Activated B cell treated with CpG ODN at 0.5 μM for 24 hours (primary cell): ENCODE measurements at places on chromosomes 11 and 22. TPM values are rescaled to one million over a fixed set of nuclear protein-coding genes. Genes with fewer than 3 reads are reported as not detected.

DNA sequence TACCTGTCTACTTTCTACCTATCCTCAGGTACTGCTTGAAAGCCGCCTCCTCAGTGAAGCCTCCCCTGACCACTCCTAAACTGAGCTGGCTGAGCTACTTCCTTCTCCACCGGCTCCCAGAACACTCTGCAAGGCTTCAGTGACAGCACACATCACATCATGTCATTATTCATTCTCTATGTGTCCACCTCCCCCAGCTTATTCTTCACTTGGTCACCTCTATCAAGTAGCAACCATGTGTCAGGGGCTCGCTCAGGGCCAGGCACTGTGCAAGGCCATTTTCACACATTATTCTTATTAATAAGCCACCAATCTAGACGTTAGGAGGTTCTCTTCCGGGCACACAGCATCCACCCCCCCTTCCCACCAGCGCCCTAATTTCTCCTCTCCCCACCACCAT, 3.7 kb upstream of the ELFN2 start:
- DNase-seq, result no peak

DNA sequence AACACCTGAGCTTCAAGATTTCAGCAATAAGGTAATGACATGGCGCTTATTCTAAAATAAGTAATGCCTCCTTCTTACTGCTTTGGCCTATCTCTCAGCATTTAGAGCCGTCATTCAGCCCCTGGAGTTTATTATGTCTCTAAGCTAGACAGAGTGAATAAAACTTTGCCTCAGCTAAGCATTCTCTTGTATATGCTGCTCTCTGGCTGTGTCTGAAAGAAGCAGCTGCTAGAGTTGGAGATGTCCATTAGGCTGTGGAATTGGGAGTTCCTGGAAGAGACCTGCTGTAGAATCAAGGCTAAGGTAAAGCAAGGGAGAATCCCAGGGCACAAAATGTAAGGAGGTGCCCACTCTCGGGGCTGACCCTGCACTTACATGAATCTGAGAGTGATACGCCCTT, 35.5 kb upstream of the TTC12 start:
- no peak for DNase-seq

ADORA2A gene
- total RNA-seq, result 35.7 and 35.8 TPM in 2 replicates

DNA sequence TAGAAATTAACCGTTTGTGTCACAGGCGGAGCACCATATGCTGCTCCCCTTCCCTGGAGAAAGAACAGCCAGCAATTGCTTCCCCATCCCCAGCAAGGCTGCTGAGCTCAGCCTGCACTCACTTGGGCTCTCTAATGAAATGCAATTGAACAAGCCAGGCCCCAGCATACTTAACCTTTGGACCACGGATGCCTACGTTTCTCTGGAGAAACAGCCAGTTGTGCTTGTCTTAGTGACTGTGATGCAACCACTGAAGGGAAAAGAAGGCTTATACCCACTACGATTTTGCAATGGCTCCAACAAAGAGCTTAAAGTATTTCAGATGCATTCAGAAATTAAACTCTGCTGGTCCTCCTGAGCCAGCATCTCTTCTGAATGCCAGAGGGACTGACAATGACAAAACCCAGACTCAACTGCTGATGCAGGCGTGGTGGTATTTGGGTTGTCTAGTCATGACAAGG, 51.3 kb upstream of the SESN3 start:
- no peak for DNase-seq

MMP10 gene
- not detected in 2 replicates for total RNA-seq

DNA sequence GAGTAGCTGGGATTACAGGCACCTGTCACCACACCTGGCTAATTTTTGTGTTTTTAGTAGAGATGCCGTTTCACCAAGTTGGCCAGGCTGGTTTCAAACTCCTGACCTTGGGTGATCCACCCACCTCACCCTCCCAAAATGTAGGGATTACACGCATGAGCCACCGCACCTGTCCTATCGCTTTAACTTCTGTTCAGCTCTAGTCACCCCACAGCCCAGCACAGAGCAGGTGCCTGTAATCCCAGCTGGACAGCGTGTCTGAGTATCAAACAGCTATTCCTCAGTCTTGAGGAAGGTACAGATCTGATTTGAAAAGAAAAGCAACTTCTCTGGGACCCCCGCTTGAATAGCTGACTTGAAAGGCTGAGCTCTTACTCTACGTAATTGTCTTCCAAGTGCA, 149.1 kb downstream of the CTTN start:
- no peak for DNase-seq

DNA sequence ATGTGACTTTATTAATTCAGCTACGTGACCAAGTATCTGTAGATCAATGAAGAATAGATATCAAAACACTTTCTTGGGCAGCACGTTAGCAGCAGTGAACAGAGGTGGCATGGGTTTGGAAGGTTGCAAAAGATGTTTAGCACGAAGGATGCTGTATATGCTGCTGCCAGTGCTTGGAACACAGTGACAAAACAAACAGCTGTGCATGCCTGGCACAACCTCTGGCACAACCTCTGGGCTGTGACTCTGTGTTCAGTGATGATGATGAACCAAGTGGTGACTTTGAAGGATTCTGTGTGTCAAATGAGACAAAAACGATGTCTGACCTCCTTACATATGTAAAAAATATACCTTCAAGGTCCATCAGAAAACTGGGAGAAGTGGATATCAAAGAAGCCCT, 104.7 kb downstream of the TBC1D22A start:
- DNase-seq, result no peak

MTA2 gene
- 170 and 175 TPM in 2 replicates for total RNA-seq

GRCh38 chr11:87398931-87399330, 361.2 kb downstream of the TMEM135 start:
- DNase-seq, result no peak

- no peak for DNase-seq
Observed at GRCh38 chr11:95182397-95182796, 48.6 kb downstream of the SESN3 start.

CABP7 gene
- total RNA-seq, result 0.07 TPM in 1 of 2 replicates, not detected in the other

TYR gene
- total RNA-seq, result not detected in 2 replicates

PYGM gene
- 3.2 and 4.8 TPM in 2 replicates for total RNA-seq

DNA sequence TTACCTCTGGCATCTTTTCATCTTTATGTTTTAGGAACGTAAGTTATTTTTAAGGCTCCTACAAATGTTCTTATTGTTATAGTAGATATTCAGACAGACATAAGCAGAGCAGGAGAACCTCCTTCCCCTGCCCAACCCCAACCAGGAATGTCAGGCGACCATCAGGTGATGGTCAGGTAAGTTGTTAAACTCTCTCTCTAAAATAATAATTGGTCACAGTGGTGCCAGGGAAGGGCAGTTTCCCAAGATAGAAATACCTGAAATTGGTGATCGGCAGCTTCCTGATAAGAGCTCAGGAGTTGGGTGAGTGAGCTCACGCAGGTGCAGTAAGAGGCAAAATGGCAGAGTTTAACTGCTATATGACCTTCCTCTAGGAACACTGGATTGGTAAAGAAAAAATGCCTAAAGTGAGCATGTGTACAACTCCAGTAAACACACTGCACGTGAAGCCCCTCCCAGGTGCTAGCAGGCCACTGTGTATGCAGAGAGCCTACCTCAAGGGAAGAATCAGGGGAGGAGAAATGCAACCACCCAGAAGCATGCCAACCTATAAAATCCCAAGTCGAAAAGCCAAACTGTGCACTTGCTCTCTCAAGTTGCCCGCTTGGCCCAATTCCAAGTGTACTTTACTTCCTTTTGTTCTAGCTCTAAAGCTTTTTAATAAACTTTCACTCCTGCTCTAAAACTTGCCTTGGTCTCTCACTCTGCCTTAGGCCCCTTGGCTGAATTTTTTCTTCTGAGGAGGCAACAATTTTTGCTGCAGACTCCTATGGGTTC, 273.9 kb downstream of the SBF2 start:
- no peak for DNase-seq

- DNase-seq, result peak; percentile 34
Observed at GRCh38 chr22:25110846-25111578, 88.6 kb upstream of the CRYBB3 start.

OR5T3 gene
- total RNA-seq, result not detected in 2 replicates

GRCh38 chr11:34650528-34650927, 29.6 kb downstream of the EHF start:
- no peak for DNase-seq

TMEM191B gene
- total RNA-seq, result 2.5 and 3.0 TPM in 2 replicates

GRCh38 chr11:43790444-43790794, 90.2 kb upstream of the ALKBH3 start:
- DNase-seq, result no peak

DNA sequence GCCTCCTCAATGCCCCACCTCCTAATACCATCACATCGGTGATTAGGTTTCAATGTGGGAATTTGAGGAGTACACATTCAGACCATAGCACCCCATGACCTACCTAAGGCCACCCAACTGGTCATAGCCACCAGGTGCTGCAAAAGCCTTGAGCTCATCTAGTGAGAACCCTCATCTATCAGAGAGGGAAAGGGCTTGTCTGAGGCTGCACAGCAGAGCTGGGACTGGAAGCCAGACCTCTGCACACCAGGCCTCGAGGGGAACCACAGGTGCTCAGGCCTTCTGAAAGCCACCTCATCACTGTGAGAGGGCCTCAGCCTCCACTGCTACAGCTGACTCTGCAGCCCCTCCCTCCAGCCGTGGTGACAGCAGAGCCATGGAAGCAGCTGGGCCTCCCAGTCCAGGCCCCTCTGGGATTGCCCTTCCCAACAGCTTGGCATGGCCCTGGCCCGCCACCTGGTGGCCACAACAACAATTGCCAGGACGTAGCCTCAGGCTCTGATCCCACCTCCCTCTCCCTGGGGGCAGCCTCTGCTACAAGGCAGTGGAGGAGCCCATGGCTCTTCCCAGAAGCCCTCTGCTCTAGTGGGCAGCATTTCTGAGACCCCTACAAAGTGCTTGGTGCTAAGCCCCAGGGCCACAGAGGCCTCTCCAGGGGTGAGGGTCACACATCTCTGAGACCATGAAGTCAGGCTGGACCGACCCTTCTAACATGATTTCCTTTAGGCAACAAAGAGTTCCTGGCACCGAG, 41.0 kb upstream of the PRDM11 start:
- peak; percentile 63 for DNase-seq

- DNase-seq, result no peak
Observed at GRCh38 chr11:126523441-126524205, 168.1 kb downstream of the ST3GAL4 start.

DNA sequence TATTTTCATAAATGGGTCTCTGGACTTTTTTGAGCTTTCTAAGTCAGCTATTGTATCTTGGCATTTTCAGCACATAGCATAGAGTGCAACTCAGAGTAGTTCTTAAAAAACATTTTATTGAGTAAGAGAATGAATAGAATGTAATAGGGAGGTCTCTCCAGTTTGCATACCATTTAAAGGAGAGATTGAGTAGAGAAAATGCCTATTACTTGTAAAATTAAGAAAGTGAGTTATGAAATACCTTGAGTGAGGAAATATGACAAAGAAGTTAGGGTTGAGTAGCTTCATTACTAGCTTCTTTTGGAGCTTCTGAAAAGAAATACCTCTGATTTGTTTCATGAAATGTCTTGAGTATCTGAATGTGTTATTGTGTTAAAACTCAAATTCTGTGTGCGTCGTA, 140.0 kb downstream of the AASDHPPT start:
- no peak for DNase-seq

DNA sequence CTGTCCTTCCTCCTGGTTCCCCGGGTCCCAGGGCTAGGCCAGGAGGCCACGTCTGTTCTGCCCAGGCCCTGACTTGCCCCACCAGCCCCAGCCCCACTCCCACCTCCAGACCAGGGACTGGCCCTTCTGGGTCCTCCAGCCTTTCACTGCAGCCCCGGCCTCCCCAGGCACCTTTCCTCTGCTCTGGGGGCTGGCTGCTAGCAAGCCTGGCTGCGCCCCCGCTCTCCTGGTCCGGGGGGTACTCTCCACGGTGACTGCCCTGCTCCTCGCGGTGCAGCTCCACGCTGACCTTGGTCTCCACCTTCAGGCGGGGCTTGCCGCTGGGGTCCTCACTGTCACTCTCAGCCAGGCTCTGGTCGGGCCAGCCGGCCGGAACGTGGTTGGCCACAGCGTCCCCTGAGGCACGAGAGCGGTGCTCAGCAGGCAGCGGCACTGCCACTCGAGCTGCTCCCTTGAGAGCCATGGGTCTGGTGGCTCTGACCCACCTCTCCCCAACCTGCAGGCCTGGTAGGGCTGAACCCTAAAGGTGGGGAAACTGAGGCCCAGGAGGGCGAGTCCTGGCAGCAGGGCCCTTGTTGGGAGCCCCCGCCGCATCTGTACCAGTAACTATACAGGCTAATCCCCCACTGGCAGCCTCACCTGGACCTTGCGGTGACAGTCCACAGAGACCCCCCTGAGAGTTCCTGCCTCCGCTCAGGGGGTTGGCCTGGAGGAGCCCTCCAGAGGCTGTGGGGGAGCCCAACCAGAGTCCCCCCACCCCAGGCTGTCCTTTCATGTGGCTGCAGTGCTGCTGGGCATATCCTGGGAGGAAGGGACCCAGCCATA, 29.0 kb downstream of the TRMU start:
- DNase-seq, result no peak

CD81 gene
- 130 and 132 TPM in 2 replicates for total RNA-seq

OAF gene
- total RNA-seq, result 0.78 and 0.98 TPM in 2 replicates

- DNase-seq, result no peak
Observed at GRCh38 chr11:114165326-114166230, 106.1 kb downstream of the ZBTB16 start.

GRCh38 chr22:33969045-33969444, 48.8 kb upstream of the LARGE1 start:
- DNase-seq, result no peak

DNA sequence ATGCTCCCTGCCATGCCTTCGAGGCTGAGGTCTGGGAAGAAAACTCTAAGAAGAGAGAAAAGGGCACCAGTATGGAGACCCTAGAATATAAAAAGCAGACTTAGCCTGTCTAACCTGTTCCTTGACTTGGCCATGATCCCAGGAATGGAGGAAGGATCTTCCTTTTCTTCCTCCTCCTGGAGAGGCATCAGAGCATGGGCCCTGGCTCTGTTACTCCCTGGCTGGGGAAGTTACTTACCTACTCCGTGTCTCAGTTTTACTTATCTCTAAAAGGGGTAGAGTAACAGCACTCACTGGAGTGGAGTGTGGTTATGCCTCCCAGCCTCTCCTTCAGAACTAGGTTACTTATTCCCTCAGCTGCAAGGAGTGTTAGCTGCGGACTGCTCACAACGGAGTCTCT, 55.2 kb upstream of the PHF21A start:
- DNase-seq, result no peak

GRCh38 chr11:130694488-130695045, 221.7 kb downstream of the SNX19 start:
- DNase-seq, result no peak

DNA sequence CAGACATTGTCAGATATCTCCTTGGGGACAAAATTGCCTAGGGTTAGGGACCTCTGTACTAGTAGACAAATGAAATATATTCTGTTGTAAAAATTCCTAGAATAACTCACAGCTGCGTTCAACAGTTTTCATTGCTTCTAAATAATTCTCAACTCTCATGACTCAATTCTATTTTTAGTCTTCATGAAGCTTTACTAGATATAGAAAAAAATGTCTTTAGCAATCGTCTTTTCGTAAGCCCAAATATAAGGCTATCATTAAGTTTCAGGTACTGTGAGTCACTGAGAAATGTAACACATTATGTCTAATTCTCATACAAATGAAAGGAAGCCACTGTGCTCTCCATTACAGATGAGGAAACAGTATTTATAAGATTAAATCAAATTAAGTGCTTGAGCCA, 6.4 kb downstream of the MMP12 start:
- no peak for DNase-seq

GRCh38 chr11:17976651-17977050, 36.2 kb downstream of the SERGEF start:
- DNase-seq, result no peak
